ENCODE measurements at places on chromosomes 13 and 19.

- DNase-seq = no peak
Observed at GRCh38 chr13:50531917-50532899, 311.3 kb downstream of the DLEU7 start.

- peak; percentile 21 for DNase-seq
Observed at GRCh38 chr13:61415058-61415721, 459 bp downstream of the PCDH20 start.

DNA sequence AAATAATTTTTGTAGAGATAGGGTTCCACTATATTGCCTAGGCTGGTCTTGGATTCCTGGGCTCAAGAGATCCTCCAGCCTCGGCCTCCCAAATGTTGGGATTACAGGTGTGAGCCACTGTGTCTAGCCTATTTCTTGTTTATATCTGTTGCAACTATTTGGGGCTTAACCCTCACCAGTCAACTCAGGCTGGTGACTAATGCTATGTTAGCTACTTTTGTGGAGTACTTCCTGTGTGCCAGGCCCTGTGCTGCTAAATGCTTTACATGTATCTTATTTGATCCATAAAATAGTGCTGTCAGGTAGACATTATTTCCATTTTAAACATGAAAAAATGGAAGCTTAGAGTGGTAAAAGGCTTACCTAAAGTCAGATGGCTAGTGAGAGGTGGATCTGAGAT is 13.8 kb downstream of the CEACAM1 start:
- DNase-seq = no peak

DNA sequence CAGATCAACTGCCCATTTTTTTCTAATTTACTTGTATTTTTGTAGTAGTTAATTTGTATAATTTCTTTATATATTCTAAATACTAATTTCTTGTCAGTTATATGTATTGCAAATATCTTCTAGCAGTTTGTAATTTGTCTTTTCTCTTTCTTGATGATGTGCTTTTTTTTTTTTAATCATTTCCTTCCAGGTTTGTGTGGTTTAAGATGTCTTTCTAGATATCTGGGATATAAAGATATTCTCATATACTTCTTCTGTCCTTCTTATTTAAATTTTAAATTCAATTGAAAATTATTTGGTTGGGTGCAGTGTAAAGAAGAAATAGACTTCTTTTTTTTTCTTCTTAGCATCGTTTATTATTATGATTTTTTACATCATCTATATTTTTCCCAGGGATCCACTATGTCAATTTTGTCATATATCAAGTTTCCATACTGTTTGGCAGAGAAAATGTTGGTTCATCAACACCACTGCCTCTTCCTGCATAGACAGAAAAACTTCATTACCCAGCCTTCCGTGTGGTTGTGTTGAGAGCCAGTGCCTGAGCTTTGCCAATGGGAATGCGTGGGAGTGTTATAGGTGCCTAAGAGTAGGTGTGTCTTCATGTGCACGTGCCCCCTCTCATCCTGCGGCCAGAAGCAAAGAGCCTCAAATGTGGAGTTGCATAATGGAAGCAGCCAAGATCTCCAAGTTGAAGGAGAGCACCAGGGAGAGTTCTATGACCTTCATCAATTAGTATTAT is 15.8 kb downstream of the CPB2 start:
- no peak for DNase-seq

DNA sequence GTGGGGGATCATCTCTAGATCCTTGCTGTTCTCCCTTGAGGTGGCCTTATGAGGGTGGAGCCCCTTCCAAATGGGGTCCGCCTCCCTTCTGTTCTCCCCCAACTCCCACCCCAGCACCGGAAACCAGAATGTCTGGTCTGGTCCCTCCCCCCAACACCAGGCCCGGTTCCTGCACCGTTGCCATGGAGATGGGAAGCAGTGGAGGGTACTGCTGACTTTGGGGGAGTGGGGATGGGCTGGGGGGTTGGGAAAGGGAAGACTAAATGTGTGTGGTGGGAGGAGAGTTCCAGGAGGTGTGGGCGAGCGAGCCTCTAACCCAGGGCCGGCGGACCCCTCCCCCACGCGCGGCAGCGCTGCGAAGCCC is 1.7 kb downstream of the SHANK1 start:
- DNase-seq = no peak

DNA sequence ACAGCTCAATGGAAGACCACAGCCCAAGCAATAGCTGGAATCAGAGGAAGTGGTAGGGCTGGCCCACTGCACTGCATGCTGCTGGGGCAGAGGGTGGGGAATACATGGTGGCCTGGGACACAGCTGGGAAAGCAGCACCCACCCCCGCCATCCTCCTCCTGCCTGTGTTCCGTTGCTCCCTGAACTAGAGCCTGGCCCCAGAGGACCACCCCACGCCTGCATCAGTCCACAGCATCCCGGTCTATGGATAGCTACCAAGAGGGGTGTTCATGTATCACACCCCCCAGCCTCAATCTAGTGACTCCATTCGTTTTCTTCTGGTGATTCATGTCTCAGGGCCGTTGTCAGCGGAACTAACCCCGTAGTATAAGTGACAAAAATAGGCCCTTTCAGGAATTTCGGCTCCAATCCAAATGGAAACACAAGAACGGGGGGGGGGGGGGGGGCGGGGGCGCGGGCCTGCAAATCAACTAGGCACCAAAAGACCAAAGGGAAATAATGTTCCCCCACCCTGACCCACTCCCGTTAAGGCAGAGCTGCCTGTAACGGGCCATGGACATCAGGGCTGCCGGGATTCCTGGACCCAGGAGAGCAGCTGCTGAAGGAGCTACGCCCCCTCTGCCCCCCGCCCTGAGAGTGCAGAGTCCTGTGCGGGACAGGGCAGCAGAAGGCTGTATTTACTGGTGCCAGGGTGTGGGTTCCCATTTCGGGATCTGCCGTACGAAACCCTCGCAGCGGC is 18.9 kb upstream of the EPHX3 start:
- peak; percentile 58 for DNase-seq
